HFFc6 (cell line): ENCODE measurements at places on chromosomes 12 and 14. TPM values are rescaled to one million over a fixed set of nuclear protein-coding genes. Genes with fewer than 3 reads are reported as not detected.

The CLEC1B gene
- total RNA-seq: not detected in 3 replicates

The VDR gene
- 8.4 and 12.2 TPM in 2 replicates for total RNA-seq

The SLC6A15 gene
- not detected in 3 replicates for total RNA-seq

The LRRC10 gene
- not detected in 3 replicates for total RNA-seq

The TTC9 gene
- total RNA-seq: 0.05 and 0.11 TPM in 2 replicates

The NOXRED1 gene
- total RNA-seq: not detected in 2 replicates

GRCh38 chr12:24088751-24089509, 139.5 kb upstream of the SOX5 start:
- DNase-seq: no peak

DNA sequence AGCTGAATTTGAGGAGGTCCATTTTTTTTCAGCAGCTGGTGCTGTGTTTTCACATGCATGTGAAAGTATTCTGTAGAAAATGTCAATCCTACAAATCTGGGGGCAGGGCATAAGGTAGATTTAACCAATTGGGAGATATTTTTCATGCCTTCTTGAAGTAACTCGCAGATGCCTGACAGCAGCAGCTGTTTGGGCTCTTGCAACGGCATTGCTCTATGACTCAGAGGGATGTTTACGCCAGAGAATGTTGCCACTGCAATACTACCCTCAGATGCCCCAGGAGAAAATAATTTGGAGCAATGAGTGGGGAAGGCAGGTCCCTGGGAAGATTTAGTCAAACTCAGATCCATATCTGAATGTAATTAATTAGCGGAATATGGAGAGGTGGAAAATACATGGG, 42.5 kb upstream of the MYBPC1 start:
- no peak for DNase-seq

DNA sequence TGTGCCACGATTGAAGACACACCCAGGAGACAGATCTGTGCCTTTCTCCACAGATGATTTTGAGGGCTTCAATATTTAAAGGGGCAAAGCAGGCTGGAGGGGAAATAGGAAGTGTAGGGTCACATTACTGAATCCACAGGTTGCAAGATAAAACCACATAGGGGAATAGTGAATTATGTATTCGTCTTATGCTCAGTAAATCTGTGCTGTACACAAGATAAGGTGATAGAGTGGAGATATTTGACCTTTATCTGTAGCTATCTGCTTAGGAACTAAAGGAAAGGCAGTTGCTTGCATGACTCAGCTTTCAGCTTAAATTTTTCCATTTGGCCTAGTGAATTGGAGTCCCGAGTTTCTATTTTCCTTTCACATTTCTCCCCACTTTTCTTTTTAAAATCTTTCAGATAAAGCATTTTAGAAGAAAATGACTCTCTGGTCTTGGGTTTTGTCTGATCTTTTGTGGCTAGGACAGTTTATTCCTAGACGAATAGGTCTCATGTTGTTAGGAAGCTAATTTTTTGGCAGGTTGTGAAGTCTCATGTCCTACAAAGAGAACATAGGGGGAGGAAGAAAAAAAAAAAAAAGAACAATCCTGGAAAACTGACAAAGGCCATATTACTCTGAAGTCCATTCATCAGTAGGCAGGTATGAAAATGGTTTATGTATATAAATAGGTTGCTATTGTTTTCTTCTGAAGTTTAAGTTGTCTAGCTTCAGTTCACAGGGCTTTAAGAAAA, 55.4 kb downstream of the FBXO33 start:
- peak; percentile 40 for DNase-seq

DNA sequence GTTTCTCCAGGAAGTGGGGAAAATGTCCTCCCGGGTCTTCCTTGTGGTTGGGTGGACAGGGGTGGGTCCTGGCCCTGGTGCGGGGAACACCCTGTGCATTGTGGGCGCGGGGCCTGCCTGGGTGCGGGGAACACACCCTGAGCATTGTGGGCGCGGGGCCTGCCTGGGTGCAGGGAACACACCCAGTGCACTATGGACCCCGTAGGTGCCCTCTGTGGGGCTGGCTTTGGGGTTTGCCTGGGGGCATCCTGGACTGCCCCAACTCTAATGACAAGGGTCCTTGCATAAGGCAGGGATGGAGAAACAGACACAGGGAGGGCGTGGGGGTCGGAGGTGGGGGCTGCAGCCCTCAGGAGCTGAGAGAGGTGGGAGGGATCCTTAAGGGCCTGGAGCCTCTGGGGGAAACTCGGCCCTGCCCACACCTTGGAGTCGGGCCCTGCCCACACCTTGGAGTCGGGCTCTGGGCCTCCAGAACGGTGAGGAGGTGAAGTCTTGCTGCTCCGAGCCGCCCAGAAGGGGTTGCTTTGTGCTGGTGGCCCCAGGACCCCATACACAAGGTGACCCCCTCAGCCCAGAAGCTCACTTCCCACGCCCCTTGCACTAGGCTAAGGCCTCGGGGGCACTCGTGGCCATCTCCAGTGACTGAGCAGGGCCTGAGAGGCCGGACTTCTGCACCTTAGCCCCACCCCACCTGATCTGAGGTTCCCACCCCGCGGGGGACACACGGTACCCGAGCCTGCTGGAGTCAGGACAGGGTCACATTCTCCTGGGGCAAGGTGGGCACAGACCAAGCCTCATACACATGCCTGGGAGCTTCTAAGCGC, 69.3 kb downstream of the GALNT9 start:
- no peak for DNase-seq

DNA sequence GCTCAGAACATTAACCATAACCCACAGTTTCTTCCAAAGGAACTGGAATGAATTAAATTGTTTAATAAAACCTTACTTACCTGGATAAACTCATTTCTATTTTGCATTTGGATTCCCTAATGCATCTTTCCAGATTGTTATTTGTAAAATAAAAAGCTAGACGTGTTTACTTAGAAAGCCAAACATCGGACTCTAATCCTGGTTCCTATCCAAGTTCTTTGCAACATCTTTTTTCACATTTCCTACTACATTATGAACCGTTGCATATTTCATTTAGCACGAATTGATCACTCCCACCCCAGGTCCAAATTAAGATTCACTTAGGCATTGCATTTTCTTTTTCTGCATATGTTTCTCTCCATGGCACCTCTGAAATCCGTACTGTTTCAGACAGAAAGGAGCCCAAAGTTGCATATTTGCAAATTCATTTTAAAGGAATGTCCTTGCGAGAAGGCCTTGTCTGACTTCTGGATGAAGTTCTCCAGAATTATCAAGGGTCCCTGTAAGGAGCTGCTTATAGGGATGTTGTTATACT, 164.4 kb upstream of the GSC start:
- DNase-seq: no peak

- DNase-seq: no peak
Observed at GRCh38 chr14:97891515-97891914, 1094.3 kb downstream of the VRK1 start.

DNA sequence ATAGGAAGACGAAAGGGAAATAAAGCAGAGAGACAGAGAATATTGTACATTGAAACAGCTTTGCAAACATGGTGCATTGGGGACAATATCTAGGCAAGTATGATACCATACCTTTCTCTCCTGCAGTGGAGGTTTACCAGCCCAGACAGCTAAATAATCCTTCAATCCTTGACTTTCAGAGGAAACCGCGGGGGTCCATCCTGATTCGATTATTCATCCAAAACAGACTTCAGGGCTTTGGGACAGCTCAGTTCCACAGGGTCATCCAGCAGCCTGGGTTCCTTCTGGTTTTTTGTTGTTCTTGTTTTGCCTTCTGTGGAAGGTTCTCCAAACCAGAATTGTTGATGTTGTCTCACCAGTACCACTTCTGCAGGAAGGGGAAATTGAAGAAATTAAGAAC, 81.5 kb downstream of the LGR5 start:
- no peak for DNase-seq

DNA sequence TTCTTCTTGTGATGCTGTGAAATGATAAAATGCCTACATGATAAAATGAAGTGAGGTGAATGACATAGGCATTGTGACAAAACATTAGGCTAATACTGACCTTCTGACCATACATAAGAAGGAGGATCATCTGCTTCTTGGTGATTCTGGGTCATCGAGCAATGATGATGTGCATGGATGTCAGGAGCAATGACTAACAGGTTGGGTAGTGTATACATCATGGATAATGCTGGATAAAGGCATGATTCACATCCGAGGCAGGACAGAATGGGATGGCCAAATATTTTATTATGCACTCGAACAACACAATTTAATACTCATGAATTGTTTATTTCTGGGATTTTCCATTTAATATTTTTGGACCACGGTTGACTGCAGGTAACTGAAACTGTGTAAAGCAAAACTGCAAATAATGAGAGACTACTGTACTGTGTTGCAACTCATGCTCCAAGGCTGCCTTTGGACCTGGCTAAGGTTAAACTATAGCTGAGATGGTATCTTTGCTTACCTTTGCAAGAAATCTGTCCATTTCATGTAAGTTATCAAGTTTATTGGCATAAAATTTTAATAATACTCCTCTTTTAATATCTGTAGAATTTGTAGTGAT, 7.6 kb upstream of the SLC25A21 start:
- DNase-seq: peak; percentile 63

GRCh38 chr12:25197608-25198007, 2.6 kb downstream of the ETFRF1 start:
- no peak for DNase-seq

DNA sequence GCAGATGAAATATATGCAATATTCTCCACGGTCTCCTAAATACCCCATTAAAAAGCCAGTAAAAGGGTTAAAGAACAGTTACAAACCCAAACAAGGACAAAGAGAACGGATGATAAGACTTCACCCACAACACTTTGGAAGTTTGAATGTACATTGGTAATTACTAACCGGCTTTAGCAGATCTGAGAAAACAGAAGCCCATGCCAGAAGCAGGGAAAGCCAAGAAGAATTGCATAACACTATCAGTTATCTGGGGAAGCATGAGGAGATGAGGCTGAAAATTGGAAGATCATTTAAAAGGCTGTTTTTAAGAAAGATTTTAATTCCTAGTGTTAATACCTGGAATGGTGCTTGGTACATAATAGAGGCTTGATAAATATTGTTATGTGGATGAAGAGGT, 55.6 kb upstream of the MYBPC1 start:
- no peak for DNase-seq

- DNase-seq: no peak
Observed at GRCh38 chr12:98317939-98318899, 197.2 kb upstream of the TMPO start.

DNA sequence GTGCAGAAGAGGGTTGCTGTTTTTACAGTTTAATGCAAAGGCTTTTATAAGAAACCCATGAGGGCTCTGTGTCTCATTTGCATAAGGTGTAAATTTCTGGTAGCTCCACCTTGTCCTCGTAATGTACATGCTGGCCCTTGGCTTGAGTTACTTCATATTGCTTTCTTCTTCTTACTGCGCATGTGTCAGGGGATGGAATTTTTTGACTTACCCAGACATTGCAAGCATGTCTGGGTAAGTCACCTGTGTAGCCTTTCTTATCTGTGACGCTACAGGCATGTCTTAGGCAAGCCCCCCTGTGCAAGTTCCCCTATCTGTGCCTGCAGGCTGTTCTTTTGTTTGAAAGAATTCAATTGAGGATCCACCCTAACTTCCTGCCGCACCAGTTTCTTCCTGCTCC, 274.2 kb downstream of the ETNK1 start:
- no peak for DNase-seq

GRCh38 chr14:93906341-93907329, 20.5 kb upstream of the FAM181A start:
- DNase-seq: peak; percentile 16

DNA sequence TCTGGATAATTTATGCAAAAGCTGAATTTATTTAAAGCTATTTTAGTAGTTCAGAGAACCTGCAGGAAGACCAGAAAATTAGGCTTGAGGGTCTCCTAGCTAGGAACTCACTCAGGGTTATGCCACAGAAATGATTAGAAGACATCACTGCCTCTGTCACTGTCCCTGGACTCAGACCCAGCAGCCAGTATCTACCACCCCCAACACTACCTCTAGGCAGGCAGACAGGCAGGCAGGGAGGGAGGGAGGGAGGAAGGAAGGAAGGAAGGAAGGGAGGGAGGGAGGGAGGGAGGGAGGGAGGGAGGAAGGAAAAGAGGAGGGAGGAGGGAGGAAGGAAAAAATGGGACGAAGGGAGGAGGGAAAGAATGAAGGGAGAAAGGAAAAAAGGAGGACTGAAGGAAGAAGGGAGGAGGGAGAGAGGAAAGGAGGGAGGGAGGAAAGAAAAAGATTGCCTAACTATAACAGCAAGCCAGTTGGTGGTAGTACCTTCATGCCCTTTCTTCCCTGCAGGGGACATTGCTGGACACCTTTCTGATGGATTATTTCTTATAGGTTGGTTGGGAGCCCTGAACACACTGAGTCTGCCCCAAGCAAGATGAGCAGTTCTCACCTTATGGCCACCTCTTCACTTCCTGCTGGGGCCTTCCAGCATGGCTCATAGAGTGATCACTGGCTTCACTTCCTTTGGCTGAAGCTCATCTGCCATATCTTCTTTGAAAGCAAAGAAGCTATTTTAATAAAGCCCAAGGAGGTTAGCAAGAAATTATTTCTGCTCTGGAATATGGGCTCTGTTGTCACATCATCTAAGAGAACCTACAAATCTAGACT, 49.7 kb downstream of the KICS2 start:
- DNase-seq: no peak

DNA sequence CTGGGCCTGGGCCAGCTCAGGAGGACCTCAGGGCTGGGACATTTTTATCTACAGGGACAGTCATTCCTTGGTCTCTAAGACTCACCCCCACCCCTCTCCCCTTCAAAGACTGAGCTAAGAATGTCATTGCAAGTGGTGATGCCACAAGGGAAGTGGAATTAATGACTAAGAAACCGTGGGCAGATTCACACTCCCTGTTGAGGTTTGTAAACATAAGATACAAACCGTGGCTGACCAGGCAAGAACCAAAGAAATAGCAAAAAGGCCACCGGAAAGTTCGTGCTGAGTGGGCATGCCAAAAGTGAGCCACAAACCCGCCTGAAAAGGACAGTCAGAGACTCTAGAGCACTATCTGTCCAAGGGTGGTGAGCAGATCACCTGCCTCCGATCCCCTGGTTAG, 25.7 kb downstream of the NUAK1 start:
- DNase-seq: peak; percentile 62

DNA sequence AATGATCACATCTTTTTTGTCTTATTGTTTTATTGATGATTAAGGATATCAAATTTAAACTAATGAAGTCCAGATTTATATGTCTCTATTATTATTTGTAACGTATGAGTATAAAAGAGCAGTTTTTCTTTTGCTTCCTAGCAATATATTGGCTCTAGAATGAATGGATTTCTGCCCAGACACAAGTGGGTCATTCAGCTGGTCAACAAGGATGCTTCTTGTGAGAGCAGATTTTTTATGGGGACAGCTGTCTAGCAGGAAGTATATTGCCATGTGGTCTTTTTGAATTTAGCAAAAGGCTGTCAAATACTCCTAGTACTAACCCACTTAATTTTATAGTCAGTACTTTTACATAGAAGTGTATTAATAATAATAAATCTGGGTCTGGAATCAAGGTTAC, 1071.1 kb upstream of the FLRT2 start:
- no peak for DNase-seq

GRCh38 chr14:66645716-66646115, 137.8 kb downstream of the GPHN start:
- DNase-seq: peak; percentile 23

- DNase-seq: peak; percentile 62
Observed at GRCh38 chr12:80195074-80195726, 95.9 kb downstream of the OTOGL start.

- DNase-seq: peak; percentile 57
Observed at GRCh38 chr12:89245090-89245489, 107.2 kb downstream of the DUSP6 start.
